ENCODE measurements at places on chromosomes 12 and 14.

GRCh38 chr14:88352698-88353097 lies 29.6 kb upstream of the KCNK10 start:
- DNase-seq = no peak

GRCh38 chr12:124720681-124721500 lies 142.8 kb downstream of the SCARB1 start:
- DNase-seq = no peak

DNA sequence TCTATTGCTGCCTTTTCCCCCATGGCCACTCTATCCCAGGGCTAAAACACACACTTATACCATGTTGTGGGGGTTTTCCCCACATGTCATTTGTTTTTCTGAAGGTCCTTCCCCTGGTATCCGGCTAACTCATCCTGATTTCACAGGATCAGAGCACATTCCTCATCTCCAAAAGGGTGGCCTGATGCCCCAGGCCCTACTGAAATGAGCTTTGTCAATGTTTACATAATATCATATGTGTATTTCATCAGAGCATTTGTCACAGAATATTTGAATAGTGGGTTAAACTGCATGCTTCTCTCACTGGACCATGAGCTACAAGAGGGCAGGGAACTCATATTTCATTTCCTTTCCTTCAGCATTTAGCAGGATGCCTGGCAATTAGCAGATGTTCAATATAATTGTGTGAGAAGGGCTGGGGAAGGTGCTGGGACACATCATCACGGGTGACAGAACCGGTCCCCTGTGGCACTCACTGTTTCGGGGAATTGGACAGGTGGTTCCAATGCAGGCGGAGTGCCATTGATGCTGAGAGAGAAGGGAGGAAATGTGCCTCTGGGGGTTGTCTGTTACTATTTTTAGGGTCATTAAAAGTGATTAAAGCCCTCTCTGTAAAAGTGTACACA lies 26.8 kb downstream of the EMP1 start:
- DNase-seq = no peak

DNA sequence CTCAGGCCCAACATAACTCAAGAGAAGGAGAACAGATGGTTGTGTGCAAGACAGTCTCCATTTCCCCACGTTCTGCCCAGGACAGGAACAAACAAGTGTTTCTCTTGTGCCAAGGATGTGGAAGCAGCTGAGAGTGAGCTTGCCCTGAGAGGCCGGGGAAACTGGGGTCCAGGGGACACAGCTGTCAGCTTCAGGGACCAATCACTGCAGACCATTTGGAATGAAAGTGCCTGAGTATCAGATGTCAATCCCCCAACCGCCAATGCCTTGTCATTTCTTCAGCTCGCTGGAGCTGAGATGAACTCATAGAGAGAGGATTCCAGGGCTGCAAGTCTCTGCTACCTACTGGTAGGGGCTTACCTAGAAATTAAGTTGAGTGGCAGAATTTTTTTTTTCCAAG lies 71.9 kb upstream of the METAP2 start:
- DNase-seq = no peak

DNA sequence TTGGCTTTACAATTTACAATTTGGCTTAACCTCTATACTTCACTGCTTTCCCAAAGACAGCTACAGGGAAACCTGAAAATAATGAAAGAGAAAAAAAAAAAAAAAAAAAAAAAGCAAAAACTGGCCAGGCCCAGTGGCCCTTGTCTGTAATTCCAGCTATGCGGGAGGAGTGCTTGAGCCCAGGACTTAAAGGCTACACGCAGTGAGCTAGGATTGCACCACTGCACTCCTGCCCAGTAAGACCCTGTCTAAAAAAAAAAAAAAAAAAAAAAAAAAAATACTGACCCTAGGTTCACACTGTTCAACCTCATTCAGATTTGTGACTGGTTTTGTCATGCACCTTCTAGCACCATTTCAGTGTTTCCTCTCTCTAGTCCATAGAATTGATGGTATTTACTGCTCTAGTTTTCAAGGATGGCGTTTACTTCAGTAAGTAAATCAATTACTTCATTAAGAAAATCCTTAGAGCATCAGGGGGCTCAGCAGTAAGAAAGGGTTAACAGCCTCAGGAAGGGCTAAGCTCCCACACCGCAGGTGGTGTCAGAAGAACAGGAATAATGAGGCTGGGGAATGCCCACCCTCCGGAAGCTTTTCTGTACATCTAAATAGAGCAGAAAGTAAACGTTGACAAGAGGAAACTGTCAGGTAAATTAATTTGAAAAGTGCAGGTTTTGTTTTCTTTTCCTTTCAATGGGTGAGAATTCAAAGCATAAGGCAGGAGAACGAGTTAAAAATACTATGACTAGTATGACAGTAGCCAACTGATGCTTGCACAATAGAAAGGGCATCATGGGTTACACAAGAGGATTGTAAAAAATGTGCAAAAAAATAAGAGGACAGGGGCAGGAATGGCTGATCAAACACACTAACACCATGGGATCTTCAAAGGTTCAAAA lies 115.0 kb upstream of the MDM1 start:
- no peak for DNase-seq

DNA sequence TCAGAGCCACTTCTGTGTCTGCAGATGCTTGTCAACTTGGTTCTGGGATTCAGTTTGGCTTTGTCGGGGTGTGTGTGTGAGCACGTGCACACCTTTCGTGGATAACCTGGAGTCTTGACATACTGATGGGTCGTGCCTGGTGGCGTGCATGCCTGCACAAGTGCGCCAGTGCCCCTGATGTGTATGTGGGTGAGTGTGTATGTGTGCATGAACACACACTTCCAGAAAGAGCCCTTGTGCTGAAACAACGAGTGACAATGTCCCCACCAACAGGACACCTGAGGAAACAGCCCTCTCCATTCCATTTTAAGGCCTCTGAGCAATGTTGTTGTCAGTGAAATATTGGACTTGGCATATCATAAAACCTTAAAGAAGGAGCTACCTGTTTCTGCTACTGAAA lies 53.9 kb downstream of the SMUG1 start:
- no peak for DNase-seq

GRCh38 chr12:22535038-22535437 lies 9.3 kb downstream of the C2CD5 start:
- DNase-seq = no peak

GRCh38 chr14:37597538-37597913 lies 2.1 kb downstream of the TTC6 start:
- DNase-seq = no peak

- DNase-seq = no peak
Observed at GRCh38 chr14:65937079-65937959, 524.8 kb downstream of the FUT8 start.

DNA sequence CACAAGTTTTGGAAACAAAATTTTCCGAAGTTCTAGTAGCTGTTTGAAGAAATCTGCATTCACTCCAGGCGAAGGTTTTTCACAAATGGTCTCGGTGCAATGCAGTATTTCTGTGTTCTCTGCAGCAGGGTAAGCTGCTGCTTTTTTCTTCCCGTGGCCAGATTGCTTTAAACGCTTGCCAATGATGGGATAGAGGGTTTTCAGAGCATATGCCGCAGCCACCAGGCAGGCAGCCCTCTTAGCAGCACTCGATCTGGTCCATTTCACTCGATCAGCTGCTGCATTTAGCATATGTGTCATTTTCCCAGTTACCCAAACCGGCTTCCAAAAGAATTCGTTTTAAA lies 315 bp downstream of the ABCD2 start:
- peak; percentile 36 for DNase-seq

- no peak for DNase-seq
Observed at GRCh38 chr14:22513066-22513812, 75.8 kb downstream of the DAD1 start.

DNA sequence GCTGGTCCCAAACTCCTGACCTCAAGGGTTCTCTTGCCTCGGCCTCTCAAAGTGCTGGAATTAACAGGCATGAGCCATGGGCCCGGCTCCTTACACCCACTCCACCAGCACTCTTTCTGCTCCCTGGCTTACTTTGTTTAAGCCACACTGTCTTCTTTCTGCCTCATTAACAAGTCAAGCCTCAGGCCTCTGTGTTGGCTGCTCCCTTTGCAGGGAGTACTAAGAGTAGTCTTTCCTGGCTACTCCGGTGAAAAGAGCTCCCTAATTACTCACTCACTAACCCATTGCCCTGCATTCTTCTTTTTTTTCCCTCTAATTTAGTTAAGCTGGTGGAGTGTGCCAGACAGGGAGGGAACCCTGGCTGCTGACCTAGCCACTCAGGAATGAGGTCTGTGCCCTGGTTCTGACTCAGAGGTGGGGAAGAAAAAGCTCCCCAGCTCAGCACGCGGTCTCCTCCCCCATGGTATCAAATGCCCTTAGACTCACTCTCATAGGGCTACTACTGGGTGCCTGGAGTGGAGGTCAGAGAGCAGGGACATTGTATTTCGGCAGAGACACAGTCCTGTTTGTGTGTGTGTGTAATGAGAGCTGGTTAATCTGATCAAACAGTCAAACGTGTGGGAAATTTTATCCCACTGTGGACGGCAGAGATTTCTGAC lies 19.8 kb downstream of the GALNT6 start:
- DNase-seq = no peak

- DNase-seq = no peak
Observed at GRCh38 chr12:103590271-103590670, 3.2 kb downstream of the STAB2 start.

DNA sequence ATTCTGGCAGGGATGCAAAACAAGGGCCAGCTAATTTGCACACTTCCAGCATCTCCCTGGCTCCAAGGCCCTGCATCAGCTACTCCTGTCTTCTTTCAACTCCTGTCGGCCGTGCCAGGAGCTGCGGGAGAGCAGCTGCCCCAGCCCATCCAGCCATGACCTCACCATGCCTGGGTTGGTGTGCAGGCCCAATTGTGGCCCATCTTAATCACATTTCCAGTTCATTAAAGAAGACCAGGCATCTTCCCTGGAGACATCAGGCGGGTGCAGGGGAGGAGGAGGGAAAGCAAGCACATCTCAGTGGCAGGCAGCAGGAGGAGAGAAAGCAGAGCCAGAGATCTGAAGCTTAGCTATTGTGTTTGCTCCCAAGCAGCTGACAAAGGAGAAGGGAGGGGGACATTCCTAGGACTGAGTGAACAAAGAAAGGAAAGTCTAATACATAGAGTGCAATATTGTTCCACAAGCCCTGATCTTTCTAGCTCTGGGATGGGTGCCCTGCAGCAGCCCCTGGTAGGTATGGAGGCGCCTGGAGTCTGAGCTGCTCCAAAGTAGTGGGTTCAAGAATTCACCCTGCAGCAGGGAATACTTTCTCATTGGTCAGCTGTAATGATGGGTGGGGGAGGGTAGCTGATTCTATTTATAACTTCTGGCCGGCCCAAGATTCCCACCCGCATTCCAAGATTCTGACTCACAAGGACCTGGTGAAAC lies 40.1 kb downstream of the VWF start:
- no peak for DNase-seq

DNA sequence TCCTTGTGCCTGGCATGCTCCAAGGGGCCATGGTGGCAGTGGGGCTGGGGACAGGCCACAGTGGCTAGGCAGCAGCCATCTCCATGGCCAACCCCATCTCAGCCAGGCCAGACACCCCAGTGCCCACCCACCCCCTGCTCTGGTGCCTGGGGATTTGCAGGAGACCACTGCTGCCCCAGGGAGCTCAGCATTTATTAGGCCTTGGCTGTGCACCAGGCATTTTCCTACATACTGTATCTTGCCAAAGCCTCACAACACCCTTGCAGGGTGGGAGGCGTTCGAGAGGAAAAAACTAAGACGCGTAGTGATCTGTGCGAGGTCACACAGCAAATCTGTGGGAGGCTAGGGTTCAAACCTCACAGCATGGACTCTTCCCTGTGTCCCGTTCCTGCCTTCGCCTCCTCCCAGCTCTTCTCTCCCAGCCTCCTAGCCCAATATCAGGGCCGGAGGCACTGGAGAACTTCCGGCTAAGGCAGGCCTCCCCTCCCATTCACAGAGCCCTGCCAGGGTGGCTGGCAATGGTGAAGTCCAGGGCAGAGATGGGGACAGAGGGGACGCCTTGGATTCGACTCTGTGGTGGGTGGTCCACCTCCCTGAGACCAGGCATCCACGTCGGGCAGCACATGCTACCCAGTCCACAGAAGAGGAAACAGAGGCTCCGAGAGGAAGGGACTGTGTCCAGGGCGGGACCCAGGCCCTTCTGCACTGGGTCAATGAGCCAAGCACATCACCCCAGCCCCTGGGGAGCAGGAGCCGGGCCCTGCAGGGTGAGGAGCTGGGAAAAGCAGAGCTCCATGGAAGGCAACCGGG lies 57.4 kb downstream of the FAM222A start:
- no peak for DNase-seq

- no peak for DNase-seq
Observed at GRCh38 chr14:81446279-81447007, 46.3 kb upstream of the STON2 start.

- no peak for DNase-seq
Observed at GRCh38 chr12:56568146-56568545, 46.5 kb downstream of the RBMS2 start.

DNA sequence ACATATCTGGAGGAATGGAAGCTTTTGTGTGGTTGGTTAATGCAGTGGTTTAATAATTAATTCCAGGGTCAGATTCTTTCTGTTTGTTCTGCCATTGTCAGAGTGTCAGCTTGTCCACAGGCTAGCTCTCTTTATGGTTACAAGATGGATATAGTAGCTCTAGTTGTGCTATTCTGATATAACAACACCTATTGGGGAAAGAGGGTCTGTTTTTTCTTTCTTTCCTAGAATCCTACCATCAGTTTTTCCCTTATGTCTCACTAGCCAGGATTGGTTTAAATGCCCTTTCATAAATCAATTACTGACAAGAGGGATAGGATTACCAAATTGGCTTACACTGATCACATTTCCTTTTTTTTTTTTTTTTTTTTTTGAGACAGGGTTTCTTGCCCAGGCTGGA lies 27.8 kb downstream of the CNOT2 start:
- no peak for DNase-seq

GRCh38 chr14:66111891-66112290 lies 374.3 kb upstream of the CCDC196 start:
- no peak for DNase-seq

GRCh38 chr12:52285851-52286530 lies 5.3 kb downstream of the KRT81 start:
- DNase-seq = no peak

- no peak for DNase-seq
Observed at GRCh38 chr12:63802012-63802608, 22.4 kb downstream of the RXYLT1 start.

DNA sequence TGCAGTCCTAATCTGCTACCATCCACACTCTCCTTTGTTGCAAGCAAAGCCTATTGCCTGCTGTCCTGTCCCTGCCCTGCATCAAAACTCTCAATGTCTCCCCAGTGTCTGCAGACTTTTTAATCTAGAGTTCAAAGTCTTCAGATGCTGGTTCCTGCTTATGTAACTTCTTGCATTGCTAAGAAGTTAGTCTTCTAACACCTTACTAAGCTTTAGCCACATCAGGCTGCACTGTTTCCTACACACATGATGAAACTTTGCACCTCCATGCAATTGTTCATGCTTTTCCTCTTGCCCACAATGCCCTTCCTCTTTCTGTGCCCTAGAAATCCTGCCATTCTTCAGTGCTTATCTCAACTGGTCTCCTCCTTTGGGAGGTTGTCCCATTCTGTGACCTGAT lies 16.2 kb upstream of the DICER1 start:
- no peak for DNase-seq

- DNase-seq = no peak
Observed at GRCh38 chr12:78671295-78671694, 193.3 kb upstream of the SYT1 start.
